ENCODE measurements at places on chromosomes 12 and 14.

DNA sequence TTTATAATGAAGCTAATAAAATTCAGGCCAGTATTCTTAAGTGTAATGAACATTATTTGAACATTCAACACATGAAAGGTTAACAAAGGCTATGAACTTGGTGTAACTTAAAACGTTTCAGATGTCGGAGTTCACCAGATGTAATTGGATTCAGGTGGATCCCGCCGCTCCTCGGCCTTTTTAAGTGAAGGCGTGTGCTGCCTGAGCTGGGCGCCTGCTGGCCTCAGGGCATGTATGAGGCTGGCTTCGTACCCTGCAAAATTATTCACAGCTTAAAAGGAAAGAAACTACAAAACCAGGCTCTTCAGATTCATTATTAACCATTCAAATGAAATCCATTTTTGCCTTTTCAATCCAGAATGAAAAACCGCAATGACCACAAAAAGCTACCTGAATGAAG lies 69.9 kb downstream of the WIF1 start:
- no peak for DNase-seq

DNA sequence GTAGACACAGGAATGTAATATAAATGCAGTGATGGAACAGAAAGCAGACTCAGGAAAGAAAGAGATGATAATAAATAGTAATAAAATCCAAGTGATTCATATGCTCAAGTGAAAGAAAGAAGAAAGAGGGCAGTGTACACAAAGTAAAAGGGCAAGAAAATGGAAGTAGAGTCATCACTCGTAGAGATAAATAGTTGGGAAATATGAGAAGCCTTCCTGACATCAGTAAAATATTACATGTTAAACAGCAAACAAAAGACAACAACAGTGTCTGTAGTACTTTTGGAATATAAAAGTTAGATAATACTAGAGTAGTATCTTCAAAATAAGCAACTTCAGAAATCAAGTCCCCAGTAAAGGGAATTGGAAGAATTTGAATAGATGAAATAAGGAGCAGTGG lies 412.3 kb downstream of the RAD51B start:
- DNase-seq, result no peak

GRCh38 chr12:45637706-45638105 lies 91.8 kb upstream of the ARID2 start:
- no peak for DNase-seq

GRCh38 chr12:131314524-131315090 lies 360.9 kb downstream of the ADGRD1 start:
- no peak for DNase-seq

GRCh38 chr14:77883131-77883846 lies 83.4 kb downstream of the ADCK1 start:
- DNase-seq, result no peak

DNA sequence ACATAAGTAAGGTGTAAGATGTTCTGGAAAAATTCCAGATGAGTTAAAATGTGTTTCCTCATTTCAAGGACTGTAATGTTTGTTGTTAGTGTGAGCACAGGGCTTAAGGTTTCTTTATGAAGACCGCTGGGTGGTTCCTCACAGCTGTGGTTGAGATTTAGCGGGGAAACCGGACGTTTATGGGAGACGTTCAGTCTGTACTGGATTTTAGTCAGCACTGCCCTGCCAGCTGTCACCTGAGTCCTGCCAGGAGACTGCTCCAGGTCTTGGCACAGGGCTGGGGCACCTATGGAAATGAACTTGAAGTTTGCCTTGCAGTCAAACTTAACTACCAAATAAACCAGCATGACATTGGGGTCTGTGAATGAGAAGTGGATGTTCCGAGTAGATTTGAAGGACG lies 555.2 kb downstream of the DIO2 start:
- no peak for DNase-seq

DNA sequence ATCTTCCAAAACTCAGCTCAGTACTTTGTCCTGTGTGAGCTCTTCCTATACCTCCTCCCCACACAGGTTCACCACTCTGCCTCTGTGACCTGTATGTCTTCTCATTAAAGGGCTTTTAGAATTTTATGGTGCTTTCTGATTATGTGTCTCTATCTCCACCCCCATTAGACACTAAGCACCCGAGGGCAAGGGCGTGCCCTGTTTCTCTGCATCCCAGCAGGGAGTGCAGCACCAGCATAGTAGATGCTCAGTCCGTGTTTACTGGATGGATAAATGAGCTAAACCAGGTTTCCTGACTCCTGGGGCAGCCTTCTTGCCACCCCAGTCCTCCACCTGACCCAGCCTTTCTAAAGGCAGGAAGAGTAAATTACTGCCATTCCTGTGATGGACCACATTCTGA lies 333.8 kb downstream of the CACNA1C start:
- DNase-seq, result no peak

- no peak for DNase-seq
These were observed 21.4 kb upstream of the GSG1 start for GRCh38 chr12:13124656-13125505.

DNA sequence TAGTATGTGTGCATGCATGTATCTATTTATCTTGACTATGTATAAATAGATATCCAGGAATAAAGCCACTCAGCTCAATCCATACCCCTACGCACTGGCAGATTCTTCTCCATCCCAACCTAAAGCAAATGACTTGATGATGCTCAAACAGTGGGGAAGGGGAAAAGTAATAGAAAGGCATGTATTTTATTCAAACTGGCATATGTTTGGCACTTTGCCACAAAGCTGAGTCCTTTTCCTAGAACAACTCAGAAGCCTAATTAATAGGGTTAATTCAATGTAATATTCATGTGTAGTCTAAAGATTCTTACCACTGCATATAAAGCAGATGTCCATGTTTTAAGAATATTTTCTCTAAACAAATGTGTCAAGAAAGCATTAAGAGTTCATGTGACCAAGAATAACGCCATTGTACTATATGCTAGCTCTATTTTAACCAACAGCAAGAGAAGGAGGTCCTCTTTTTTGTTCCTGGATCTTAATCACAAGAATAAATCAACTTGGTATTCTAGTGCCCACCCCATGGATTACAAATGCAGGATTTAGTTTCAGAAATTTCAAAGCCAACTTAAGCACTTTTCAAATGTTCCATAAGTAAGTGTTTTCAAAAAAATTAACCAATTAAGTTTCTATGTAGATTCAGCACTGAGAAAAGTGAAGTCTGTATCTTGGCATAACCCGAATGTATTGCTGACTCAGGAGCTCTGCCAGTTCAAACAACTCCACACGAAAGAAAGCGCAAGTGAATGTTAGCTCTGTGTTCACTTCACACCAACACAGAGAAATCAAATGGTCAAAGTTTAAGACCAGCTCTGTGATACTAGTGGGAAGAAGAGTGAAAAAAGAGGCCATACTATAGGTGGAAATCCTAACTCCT lies 233.6 kb downstream of the MED13L start:
- peak; percentile 18 for DNase-seq

- DNase-seq, result no peak
These were observed 195.4 kb upstream of the C14orf180 start for GRCh38 chr14:104383996-104384775.

DNA sequence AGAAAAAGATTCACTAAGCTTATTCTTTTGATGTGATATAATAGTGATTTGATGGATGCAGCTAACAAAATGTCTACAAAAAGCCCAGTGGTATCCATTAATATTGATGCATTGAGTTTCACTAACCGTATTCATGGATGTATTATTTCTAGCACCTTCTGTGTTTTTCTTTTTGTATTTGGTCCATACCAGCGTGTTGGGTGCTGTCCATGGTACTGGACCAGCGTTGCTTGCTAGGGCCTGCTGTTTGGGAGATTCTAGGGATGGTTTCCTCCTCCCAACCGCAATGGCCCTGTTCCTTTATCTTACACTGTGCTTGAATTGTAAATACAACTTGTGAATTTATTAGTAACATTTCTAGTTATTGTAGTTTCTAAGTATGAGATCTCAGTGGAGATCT lies 31.7 kb downstream of the ANO4 start:
- DNase-seq, result peak; percentile 6

DNA sequence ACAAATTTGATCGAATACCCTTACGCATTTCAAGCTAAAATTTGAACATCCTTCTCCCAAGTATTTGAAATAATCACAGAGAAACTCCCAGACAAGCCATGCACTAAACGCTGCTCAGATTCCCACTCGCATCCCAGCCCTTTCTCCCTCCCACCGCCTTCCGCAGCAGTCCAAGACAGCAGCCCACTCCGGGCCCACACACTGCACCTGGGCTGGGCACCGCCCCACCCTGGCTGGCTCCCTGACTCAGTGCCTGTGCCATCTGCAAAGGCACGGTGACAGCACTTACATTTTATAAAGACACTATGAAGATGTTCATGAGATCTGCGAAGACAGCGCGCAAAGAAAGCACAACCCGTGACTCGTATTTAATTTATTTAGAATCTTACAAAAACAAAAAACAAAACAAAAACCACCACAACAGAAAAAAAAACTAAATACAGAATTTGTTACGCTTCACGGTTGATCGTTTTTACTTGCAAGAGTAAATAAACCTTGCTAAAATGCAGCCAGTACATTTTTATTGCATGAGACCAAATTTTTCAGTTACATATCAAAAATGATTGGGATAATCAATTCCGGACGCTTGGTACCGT lies 17.2 kb upstream of the CDK2AP1 start:
- DNase-seq, result no peak

DNA sequence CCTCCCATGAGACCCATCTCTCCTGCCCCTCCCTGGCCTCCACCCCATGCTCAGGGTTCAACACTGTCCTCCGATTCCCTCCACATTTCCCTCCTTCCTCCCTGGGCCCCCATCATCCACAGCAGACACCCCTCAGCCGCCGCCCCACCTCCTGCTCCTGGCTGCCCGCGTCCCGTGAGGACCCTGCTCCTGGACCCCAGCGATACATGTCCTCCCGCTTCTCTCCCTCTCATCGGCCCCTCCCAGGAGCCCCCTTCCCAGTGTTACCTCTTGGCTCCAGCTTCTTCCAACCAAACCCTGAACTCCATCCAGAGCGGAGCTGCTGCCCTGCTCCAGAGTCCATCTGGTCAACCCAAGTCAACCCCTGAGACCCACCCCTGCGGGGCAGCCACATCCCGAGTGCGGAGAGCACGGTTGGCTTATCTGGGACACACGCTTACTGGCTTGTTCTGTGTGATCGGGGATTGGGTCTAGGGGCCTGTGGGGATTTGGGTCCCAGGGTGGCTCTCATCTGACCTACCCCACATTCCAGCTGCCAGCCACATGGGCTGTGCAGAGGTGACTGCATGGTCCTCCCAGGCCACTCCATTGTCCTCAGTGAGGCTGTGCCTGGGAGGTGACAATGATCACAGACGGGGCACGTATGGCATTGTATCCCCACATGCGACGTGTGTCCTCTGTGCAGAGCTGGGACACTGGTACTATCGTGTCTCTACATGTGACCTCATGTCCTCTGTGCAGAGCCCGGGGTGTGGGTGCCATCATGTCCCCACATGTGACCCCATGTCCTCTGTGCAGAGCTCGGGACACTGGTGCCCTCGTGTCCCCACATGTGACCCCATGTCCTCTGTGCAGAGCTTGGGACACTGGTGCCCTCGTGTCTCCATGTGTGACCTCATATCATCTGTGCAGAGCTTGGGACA lies 333.6 kb downstream of the ADGRD1 start:
- DNase-seq, result no peak

GRCh38 chr14:22159099-22159498 lies 429.9 kb downstream of the DAD1 start:
- DNase-seq, result no peak

- no peak for DNase-seq
These were observed 128.6 kb upstream of the PARP11 start for GRCh38 chr12:4001841-4002240.

DNA sequence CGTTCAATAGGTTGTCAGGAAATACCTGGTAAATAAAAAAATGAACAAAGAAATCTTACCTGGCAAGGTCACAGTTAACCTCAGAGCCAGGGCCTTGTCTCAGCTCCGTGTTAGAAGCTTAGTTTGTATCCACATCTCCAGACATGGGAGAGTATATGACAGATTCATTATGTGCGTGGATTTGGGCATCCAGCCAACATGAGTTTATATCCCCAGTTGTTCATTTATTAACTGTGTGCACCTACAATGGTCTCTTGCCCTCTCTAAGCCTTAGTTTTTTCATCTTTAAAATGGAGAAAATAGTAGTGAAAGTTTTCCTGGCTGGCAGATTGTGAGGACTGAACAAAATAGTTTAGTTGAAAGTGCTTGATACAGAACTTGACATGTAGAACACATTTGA lies 437.8 kb downstream of the NPAS3 start:
- no peak for DNase-seq

DNA sequence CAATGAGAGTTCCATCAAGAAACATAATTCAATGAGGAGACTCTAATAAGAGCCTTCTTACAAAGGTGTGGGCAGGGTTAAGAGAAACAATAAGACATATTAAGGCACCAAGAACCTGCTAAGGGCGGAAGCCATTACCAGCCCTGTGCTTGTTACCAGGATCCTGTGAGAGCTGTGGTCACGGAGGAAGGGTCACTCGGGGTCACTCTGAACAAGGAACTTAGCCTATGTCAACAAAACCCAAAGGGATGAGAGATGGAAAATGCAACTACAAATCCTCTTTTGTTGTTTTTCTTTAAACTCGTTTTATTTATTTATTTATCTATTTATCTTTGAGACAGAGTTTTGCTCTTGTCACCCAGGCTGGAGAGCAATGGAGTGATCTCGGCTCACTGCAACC lies 460.4 kb upstream of the CCDC196 start:
- no peak for DNase-seq

GRCh38 chr14:99961826-99962518 lies 103.2 kb upstream of the EVL start:
- no peak for DNase-seq

DNA sequence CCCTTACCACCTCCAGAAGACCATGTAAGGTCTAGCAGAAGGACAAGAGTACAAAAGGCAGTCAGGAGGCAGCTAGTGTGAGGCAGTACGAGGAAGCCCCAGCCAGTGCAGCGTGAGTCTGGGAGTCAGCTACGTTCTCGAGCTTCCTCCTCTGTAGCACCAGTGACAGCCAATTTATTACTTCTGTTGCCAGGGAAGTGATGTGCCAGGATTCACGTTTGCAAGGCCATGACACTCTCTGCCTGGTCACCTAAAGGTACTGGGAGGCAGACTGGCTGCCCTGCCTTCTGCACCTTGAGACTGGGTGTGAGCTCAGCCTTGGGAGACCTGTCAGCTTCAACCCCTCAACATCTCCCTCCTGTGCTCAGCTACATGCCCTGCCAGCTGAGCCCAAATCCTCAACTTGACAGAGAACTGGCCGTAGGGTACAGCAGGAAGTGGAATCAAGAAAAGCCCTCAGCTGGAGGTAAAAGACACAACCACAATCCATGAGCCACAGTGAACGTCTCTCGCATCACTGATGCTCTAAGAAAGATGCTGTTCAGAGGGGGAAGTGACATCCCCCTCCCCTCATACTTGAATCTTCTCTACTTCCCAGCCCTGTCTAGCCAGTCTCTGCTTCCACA lies 182.5 kb upstream of the RGS6 start:
- DNase-seq, result no peak

DNA sequence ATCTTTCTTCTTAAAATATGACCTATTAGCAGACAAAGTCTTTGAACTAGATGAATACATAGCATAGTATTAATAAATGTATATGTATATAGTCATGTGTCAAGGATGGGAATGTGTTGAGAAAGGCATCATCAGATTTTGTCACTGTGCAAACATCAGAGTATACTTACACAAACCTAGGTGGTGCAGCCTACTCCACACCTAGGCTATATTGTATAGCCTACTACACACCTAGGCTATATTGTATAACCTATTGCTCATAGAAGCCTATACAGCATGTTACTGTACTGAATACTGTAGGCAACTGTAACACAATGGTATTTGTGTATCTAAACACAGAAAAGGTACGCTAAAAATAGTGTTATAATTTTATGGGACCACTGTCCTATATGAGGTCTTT lies 47.6 kb downstream of the PTPN21 start:
- DNase-seq, result no peak

Measured in smooth muscle cell of the brain vasculature (primary cell).